ENCODE measurements at places on chromosomes 5 and 9.

DNA sequence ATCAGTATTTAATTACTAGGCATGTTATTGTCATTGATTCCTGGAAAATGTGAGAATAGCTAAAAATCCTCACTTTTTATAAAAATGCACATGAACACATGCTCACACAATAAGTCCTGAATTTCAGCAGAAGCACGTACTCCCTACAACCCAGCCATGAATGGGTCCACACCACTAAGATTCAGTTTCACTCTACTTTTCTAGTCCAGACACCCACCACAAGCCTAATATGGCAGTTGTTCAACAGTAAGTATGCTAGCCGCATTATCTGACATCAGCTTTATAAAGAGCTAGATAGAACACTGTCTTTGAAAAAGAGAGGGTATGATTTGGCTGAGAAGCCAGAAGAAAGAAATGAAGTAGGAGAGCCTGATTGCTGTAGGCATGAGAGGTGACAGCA lies 639.3 kb downstream of the BRINP1 start:
- no peak for DNase-seq

DNA sequence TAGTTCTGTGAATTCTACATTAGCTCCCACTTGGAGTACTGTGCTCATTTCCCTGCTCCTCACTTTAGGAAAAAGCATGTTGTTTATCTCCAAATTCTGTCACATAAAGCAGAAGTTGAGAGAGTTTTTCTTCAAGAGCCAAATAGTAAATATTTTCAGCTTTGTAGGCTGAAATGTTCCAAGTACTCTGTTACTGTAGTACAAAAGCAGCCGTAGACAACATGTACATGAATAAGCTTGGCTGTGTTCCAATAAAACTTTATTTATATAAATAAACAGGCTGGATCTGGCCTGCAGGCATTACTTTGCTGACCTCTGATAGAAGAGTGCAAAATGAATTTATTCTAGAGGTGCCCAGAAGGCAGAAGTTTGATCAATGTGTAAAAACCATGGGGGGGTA lies 73.0 kb upstream of the AGXT2 start:
- DNase-seq = no peak

DNA sequence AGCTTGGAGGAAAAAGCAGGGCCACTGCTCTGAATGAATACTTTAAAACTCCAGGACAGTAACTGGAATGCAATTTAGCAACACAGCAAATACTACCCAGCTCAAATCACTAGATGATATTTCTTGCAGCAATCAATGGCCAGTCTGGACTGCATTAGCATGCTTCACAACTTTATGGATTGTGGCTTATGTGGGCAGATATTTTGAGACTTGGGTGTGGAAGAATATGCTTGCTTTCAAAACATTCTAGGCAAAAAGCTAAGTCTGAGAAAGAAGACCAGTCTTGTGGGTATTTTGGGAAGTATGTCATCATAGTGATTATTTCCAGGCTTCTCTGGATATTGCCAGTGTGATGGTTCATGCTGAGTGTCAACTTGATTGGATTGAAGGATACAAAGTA lies 3.1 kb downstream of the RANBP3L start:
- no peak for DNase-seq

DNA sequence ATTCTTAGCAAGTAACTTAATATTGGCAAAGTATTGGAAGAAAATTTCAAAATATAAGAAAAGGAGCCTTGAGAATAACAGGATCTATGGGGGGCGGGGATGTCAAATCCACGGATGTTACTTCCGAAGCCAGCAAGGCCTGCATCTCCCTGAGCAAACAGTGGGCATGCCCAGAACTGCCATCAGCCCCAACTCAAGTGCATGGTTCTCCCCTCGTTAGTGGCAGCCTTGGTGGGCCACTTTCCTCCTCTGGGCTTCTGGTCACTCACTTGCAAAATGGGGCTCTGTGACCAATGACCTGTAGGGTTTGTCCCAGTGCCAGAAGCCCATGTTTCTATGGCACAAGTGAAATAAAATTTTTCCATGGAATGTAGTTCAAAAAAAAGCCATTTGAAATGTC lies 27.2 kb upstream of the MED10 start:
- no peak for DNase-seq

GRCh38 chr5:133687212-133688061 lies 75.1 kb upstream of the FSTL4 start:
- DNase-seq = no peak

- no peak for DNase-seq
These were observed 59.8 kb upstream of the GOLPH3 start for GRCh38 chr5:32233696-32234447.

- no peak for DNase-seq
These were observed 1.0 kb downstream of the EGR1 start for GRCh38 chr5:138466125-138466899.

GRCh38 chr9:14530366-14530765 lies 162.9 kb downstream of the ZDHHC21 start:
- DNase-seq = no peak
